ENCODE measurements at places on chromosomes 4 and X.

- DNase-seq = no peak
Measured at GRCh38 chr4:52912608-52913007, 50.5 kb downstream of the RASL11B start.

DNA sequence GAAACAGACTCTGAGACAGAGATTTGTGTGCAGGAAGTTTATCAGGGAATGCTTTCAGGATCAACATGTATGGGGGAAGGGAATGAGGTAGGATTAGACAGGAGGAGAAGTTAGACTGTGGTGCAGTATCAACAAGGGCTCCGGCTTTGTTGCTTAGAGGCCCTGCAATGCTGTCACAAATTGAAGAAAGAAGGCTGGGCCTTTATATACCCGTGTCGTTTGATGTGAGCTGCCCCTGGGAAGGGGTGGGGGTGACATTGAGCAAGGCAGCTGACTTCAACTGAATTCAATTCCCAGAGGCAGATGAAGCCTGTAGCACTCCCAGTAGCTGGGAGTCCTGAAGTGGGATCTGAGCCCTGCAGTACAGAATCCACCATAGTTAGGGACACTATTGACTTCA lies 29.5 kb upstream of the USP9X start:
- no peak for DNase-seq

GRCh38 chr4:101304916-101305315 lies 42.4 kb downstream of the PPP3CA start:
- DNase-seq = peak; percentile 37

DNA sequence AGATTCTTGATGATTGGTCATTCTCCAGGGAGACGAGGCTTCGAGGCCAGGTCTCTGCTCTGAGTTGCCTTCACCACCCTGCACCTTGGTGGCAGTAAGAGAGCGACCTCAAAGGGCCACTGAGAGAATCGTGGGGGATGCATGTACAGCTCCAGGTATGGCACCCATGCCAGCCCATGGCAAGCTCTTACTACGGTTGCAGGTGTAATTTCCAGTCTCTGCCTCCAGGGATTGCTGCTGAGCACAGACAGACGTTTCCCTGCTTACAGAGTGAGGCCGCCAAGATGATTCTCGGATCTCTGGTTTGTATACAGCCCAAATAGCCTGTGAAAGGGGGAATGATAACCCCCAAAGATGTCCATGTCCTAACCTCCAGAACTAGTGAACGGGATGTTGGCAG lies 16.3 kb upstream of the DRD5 start:
- DNase-seq = no peak

DNA sequence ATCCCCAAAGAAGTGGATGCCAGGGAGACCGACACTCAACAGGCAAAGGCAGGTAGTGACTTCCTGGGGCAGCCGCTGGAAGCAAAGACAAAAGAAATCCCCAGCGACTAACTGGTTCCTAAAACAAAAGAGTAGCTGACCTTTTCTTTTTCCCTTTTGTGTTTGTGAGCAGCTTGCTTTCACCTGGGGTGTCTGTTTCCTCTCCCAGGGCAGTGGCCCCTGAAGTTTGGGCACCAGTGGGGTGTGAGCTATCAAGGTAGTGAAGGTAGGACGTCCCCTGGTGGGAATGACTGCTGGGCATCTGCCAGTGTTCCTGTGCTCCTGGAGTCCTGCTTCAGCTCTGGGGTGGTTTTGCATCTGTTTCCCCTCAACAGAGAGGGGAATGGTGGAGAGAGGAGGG lies 41.6 kb upstream of the STIM2 start:
- DNase-seq = no peak

DNA sequence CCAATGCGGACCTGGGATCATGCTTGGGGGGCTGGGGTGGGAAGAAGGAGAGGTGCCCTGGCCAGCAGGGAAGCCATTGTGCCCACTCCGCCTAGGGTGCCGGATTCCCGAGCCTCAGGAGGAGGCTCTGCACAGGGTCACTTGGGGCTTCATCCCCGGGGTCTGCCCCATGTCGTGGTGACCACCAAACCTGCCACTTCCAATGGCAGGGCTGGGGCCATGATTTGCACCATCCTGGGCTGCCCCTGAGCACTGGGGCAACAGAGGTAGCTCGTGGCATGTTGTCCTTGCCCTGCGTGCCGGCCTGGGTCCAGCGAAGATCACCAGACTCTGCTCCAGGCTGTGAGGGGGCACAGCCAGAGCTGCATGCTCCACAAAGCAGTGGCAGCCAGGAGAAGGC lies 71.4 kb upstream of the DCAF12L2 start:
- DNase-seq = no peak

DNA sequence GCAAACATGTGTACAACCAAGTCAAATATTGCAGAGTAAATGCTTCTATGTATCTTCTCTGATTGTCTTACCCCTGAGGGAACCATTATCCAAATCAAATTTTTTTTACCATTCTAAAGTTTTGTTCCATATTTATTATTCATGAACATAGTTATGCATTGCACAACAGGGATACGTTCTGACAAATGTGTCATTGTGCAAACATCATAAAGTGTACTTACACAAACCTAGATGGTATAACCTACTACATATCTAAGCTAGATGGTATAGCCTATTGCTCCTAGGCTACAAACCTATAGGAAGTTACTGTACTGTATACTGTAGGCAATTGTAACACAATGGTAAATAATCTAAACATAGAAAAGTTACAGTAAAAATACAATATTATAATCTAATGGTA lies 23.4 kb downstream of the BEX3 start:
- no peak for DNase-seq

DNA sequence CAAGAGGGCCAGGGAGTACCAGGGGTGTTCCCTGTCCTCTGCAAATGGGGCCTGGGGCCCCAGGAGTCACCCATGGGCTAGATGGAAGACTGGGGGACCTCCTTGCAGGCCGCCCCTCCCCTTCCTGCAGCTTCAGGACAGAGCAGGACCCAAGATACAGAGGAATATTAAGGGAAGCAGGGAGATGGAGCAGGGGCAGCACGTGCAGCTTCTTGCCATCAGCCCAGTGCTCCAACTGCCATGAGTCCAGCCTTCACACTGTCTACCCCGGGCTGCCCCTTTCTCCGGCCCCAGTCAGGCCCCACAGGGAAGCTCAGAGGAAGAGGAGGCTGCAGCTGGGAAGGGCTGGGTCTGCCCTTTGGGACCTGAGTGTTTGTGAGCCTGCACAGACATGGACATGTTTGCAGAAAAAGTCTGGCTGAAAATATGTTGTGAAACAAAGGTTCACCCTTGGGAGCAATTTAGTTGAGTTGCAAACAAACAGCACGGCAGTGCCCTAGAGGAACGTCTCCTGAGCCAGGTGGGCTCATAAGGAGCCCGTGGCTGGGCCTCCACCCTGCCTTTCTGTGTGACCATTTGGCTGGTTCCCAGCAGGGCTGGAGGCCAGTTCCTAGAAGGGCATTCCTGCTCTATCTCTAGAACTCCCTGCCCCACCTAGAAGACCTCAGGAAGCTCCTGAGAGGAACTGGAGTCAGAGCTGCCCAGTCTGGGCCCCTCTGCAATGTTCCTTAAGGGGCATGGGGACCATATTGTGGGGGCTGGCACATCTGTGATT lies 8.9 kb downstream of the FATE1 start:
- no peak for DNase-seq

DNA sequence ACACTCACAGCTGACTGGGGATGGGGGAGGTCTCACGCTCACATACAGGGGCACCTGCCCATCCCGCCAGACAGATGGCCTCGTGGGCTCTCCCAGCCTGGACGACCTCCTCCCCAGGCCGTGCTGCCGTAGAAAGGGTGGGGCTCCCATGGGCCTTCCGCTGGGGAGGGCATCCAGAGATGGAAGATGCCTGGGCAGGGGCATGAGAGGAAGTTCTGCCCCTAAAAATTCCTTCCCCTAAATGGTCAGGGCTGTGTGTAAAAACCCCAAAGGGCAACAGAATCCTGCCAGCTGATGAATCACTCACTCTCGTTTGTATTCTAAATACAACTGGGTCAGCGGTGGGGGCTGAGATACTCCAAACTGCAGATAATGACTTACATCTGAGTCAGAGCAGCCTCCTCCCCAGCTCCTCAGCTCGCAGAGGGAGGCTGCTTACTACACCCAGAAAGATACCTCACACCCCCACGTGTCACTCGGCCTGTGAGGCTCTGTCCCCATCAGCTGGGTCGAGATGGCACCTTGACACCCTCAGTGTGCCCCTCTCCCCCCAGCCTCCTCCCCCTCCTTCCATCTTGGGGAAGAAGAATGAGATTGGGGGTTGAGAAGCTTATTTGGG lies 10.1 kb downstream of the WDR1 start:
- peak; percentile 98 for DNase-seq

- peak; percentile 51 for DNase-seq
Measured at GRCh38 chr4:94455081-94455480, 3.3 kb downstream of the PDLIM5 start.

GRCh38 chr4:8585186-8585585 lies 5.0 kb downstream of the GPR78 start:
- no peak for DNase-seq

GRCh38 chr4:11301075-11301660 lies 127.5 kb downstream of the HS3ST1 start:
- DNase-seq = no peak

DNA sequence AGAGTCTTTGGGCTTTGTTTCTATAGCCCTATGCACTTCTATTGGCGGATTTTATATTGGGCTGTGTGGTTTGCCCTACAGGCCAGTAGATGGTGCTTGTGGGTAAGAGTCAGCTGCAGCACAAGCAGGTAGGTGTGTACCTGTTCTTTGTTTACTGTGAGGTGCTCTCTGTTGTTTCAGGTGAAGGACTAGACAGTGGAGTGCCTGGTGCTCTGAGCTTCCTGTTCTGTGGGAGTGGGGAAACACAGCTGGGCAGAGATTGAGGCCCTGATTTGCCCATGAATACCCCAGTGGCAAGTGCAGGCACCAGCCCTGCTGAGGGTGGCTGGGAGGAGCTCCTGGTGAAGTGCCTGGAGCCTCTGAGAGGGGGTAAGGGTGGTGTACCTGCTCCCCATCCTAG lies 26.3 kb upstream of the UCP1 start:
- DNase-seq = no peak

GRCh38 chrX:341541-342101 lies 23.0 kb upstream of the GTPBP6 start:
- no peak for DNase-seq

DNA sequence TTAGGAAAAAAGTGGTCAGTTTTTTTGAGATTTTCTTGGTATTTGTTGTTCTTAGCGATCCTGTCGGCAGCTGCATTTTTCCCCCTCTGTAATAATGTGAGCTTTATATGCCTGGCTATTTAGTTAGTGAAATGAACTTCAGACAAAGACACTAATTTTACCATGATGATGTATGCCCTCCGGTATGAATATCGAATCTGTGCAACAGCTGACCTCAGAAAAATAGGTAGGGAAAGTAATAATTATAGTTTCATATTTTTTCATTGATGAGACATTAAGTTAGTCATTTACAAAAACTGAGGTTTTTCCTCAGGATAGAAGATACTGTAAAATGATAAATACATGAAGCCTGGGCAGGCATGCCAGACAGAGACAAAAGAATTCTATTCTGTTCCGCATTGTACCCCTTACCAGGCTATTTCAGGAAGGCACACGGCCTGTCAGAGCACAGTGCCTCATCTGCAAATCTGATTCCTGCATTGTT lies 155.8 kb downstream of the SHROOM3 start:
- DNase-seq = no peak

DNA sequence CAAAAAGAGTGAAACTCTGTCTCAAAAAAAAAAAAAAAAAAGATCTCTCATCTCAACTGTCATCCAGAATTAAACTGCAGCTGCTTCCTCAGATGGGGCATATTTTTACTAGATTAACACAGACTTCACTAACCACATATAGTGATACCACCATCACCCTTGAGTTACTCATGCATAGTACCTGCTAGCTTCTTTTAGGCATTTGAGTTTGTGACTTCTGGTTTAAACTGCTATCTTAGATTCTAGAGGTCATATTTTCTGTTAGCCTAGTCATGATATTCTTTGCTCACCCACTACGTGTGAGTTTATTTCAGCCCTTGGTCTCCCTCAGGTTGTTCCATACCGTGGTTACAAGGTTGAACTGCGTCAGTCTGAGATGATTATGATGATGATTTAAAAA lies 154.9 kb upstream of the BMP3 start:
- no peak for DNase-seq

DNA sequence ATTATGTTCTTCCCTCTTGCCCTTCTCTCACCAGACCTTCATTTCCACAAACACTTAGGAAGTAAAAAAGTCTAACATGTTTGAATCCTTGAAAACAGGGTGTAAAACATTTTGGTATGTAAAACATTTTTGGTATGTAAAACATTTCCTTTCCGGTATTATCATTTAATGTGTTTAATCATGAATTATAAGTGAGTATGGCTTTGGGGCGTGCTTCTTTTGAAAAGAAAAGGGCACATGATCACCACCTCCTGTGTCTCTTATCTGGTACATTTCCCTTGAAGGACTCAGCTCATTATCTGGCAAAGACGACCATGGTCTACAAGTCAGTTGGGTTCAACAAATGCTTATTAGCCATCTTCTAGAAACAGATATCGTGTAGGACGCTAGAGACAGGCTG lies 283.6 kb downstream of the FRMPD4 start:
- no peak for DNase-seq

DNA sequence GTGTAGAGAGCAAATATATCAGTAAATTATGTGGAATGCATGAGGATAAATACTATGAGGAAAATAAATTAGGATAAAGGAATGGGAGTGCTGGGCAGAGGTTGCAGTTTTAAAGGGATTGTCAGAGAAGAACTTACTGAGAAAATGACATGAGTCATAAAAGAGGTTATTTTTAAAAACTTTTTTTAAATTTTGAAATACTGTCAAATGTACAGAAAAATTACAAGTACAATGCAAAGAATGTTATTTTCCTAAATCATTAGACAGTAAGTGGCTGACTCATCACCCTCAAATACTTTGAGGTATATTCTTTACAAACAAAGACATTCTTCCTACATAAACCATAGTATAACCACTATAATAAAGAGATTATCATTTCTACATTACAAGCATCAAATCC lies 29.8 kb upstream of the H2AZ1 start:
- no peak for DNase-seq

DNA sequence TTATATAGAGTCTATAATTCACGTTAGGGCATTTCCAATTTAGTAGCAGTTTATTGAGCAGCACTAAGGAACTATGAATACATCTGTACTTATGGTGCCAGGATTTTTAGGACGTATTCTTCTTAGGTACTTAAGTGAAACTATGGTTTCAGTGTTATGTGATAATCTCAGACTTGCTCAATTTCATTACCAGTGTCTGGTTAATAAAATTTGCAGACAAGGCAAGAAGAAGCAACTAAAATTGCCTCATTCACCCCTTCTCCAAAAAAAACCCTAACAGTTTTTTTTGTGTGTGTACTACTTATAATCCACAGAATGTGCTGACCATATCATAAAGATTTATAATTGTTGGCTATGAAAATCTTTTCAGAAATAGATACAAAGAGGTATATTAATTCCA lies 6.0 kb upstream of the CXCL10 start:
- DNase-seq = no peak

GRCh38 chr4:88037447-88037846 lies 30.0 kb downstream of the PKD2 start:
- DNase-seq = no peak

GRCh38 chr4:8063974-8064563 lies 94.5 kb downstream of the ABLIM2 start:
- no peak for DNase-seq

- no peak for DNase-seq
Measured at GRCh38 chr4:78659264-78659663, 107.7 kb downstream of the ANXA3 start.

- peak; percentile 45 for DNase-seq
Measured at GRCh38 chrX:119654112-119654531, 38.8 kb downstream of the SEPTIN6 start.

- DNase-seq = no peak
Measured at GRCh38 chrX:45164021-45164621, 36.6 kb downstream of the DIPK2B start.
